ENCODE measurements at places on chromosomes 2 and 18. TPM values are rescaled to one million over a fixed set of nuclear protein-coding genes. Genes with fewer than 3 reads are reported as not detected.

GRCh38 chr2:57450170-57450569, 596.4 kb upstream of the VRK2 start:
- DNase-seq = no peak

The D2HGDH gene
- 7.2 TPM for total RNA-seq

GRCh38 chr2:135647836-135648579, 93.6 kb upstream of the UBXN4 start:
- no peak for DNase-seq

DNA sequence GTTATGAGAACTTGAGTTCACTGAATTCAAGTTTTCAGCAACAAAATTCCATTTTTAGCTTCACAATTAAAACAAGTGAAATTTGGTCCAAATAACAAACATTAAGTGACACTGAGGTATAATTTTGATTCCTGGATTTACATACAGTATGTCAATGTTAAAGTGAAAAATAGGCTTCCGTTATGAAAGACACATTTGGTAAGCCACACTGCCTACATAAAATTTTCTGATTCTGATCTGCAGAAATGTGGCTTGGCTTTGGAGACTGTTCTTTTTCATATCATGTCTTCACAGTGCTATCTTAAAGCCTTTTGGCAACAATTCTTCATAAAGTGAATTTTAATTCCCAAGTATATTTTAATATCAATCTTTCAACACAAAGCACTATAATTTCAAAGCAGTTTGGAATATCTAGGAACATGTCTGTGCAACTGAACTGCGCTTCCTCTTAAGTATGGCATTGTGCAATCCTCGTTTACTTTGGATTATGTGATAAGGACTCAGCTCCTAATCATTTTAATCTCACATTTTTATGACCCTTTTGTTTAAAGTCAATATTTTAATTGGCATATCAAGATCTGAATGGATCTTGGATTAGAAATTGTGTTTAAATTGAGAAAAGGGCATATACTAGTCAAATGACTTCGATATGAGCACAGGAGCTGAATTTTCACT, 60.0 kb downstream of the RBMS1 start:
- DNase-seq = no peak

The SPTBN1 gene
- total RNA-seq = 34.9 TPM

DNA sequence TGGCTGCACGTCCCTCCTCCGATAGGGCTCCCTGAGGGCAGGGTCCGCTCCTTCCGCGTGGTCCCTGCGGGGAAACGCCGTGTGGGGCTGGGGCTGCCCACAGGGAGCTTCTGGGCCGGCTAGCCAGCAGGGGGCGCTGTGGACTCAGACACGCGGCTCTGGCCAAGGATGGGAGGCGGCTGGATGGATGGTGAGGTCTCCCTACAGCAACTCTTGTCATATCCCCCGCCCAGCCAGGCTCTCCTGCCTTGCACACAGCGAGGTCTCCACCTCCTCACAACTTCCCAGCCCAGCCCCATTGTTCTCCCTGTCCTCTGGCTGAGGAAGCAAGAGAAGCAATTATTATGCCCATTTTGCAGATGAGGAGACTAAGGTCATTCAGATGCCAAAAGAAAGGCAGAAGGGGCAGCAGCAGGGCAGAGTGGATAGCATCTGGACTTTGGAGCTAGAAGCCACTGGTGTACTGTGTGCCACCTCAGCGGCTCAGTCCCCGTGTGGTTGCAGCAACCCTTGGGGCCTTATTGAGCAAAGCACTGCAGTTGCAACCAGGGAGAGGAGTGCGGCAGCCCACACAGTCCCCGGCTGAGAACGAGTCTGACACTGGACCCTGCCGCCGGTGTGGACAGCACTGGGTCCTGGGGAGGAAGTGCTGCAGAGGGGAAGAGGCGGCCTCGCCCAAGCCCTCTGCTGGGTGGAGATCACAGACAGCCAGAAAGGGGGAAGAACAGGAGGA, 99.0 kb downstream of the ZFP36L2 start:
- DNase-seq = peak; percentile 39

- no peak for DNase-seq
Observed at GRCh38 chr2:146986161-146986560, 858.7 kb upstream of the ACVR2A start.

GRCh38 chr2:199842631-199843395, 8.2 kb downstream of the FTCDNL1 start:
- DNase-seq = no peak

Data from H4 (cell line).